ENCODE measurements at places on chromosomes 1 and 21. TPM values are rescaled to one million over a fixed set of nuclear protein-coding genes. Genes with fewer than 3 reads are reported as not detected.

SPATA21 gene
- not detected for polyA plus RNA-seq

GRCh38 chr1:3009021-3009420 is 12.2 kb upstream of the ACTRT2 start:
- DNase-seq: no peak

NPPB gene
- polyA plus RNA-seq: not detected

CD244 gene
- polyA plus RNA-seq: 2.1 TPM

DNA sequence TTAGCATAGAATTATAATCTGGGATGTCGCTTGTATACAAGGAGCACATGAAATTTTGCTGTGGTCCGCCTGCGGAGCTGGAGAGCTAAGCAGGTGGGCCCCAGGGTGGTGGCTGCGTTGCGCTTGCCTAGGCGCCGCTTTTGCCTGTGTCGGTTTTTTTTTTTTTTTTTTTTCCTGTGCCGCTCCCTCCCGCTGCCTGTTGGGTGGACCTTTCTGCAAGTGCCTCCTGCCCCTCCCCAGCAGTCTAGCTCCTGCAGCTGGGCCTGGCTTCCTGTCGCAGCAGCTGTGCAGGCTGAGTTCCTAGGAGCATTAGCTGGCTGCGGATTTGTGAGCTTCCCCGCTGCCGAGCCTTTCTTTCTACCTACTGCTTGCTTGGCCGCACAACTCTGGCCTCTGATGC is 20.6 kb downstream of the PYHIN1 start:
- DNase-seq: no peak

GRCh38 chr1:153774780-153775457 is at the start of gene SLC27A3:
SLC27A3 (plus strand) TSS chr1:153775407; CDS start chr1:153775498, 91 bp downstream.
- DNase-seq: no peak

IGSF5 gene
- 0.67 TPM for polyA plus RNA-seq

- DNase-seq: no peak
These were observed 11.5 kb upstream of the TAS1R2 start for GRCh38 chr1:18870957-18871356.
